ENCODE measurements at places on chromosomes 1 and 21.

DNA sequence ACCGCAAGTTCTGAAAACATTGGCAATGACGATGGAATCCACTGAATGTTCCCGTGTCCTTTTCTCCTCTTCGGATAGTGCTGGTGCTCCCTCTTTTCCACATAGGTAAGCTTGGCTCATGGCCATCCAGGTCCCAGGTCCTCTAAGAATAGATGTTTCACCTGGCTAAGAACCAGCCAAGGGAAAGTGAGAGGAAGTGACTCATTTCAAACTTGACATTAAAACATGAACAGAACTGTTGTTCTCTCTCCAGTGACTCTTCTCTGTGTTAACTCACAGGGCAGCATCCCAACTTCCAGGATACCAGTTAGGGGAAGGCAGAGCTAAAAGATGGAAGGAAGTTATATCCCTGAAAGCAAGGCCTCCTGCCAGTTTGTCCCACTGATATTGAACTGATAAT lies 493.8 kb upstream of the CHRM3 start:
- DNase-seq, result no peak

DNA sequence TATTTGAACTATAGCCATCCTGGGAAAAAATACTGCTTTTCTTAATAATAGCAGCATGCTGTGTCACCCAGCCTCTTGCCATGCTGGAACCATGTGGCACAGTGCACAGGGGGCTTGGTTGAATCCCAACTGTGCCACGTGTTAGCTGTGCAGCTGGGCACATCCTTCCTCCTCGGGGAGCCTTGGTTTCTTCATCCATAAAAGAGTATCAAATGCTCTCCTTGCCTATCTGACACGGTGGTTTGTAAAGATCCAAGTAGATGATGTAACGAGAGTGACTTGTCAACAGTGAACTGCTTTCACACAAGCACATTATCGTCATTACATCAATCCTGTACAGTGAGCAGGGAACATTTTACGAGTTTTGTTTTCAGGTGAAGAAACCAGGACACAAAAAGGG lies 24.4 kb downstream of the VASH2 start:
- no peak for DNase-seq

GRCh38 chr1:23817633-23818032 lies 7.6 kb downstream of the HMGCL start:
- DNase-seq, result no peak

- DNase-seq, result no peak
Measured at GRCh38 chr21:28943631-28944030, 49.0 kb downstream of the LTN1 start.

DNA sequence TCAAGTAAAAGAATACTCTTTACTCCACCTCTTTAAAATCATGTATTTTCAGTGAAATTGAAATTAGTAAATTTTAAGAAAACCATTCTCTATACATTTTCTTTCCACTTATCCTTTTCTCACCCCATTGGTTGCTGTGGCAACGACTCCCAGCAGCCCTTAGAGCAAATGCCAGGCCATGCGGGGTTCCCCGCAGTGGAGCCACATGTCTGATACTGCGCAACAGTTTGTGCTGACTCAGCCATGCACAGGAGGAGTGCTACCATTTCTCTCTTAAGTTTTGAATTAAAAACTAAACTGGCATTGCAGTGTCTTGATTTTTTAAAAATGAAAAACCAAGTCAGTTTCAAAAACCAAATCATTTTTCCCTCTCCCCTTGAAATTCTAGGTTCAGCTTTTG lies 214.1 kb upstream of the L1TD1 start:
- DNase-seq, result peak; percentile 77

- no peak for DNase-seq
Measured at GRCh38 chr1:200367841-200368534, 41.8 kb downstream of the ZNF281 start.

DNA sequence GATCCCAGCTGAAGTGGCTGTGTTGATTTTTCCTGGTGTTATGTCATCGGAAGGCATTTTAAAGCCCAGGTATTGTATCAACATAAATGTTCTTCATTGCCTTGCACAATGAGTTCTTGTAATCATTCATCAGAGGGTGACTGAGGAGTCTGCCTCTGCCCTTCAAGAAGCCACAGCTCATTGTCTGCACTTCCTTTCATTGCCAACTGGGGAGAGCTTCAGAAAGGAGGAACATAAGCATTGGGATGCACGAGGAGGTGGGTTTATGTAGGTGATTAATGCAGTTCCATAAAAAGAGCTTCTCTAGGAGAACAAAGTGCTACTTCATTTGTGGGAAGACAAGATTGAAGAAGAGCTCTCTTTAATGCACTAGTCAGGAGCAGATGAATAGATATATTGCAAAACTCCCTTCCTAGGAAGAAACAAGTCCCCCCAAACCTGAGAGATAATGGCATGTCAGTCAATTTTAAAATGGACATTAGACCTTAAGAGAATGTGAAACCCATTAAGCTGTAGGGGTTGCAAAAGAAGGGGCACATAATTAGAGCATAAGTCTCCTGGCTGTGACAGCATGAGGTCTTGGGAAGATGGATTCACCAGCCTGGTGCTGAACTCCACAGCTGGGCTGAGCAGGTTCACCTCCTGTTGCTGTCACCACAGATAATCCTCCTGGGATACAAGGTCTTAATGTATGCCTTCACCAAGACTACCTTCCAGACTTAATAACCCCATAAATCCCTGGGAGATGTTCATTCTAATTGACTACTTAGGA lies 124.6 kb downstream of the BACH1 start:
- no peak for DNase-seq

GRCh38 chr21:41648591-41649031 lies 118.2 kb downstream of the RIPK4 start:
- no peak for DNase-seq

- no peak for DNase-seq
Measured at GRCh38 chr1:162283657-162284056, 93.0 kb downstream of the SPATA46 start.

- peak; percentile 90 for DNase-seq
Measured at GRCh38 chr1:44576456-44577150, 97.7 kb downstream of the TMEM53 start.

DNA sequence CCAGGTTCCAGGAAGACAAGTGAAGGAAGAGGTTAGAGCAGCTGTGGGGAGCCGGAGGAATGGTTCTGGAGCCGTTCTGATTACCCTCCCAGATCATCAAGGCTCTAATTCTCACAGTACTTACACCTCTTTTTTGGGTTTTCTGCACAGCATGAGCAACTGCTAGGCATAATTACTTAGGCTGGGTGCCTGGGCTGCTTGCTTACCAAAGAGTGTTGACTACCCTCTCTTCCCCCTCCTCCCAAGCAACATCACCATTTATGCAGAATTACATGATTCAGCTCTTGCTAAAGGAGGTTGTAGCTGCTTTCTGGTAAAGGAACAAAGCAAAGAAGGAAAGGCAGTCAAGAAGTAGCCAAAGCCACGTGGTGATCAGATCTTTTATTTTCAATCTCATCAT lies 397.2 kb downstream of the KCNH1 start:
- no peak for DNase-seq

- no peak for DNase-seq
Measured at GRCh38 chr1:72324451-72324850, 42.1 kb upstream of the NEGR1 start.

DNA sequence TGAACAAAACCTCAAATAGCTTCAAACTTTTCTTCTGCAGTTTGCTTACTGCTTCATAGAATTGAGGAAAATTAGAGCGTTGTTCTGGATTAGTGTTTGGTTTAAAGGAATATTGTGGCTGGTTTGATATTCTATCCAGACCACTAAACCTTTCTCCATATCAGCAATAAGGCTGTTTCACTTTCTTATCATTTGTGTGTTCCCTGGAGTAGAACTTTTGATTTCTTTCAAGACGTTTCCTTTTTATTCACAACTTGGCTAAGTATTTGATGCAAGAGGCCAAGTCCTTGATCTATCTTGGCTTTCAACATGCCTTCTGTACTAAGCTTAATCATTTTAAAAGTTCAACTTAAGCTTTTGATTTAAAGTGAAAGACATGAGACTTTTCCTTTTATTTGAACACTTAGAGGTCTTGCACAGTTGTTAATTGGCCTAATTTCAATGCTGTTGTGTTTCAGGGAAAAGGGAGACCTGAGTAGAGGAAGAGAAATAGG lies 359.1 kb downstream of the S1PR1 start:
- no peak for DNase-seq

- DNase-seq, result no peak
Measured at GRCh38 chr1:173212952-173213491, 5.9 kb upstream of the TNFSF4 start.

DNA sequence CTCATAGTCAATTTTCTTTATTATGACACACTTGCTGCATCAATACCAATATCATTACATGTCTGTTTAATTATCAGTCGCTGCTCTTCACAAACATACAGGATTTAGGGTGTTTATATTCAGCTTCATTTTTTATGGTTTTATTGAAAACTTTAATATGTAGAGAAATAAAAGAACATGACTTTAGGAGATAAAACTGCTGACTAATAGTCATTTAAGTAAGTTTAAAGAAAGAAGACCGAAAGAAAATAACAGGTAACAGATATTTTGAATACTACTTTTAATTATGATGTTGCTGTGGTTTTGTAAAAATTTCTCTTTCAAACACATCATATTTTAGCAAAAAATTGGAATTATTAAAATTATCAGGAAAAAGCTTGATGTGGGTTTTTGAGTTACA lies 685.1 kb upstream of the BRINP3 start:
- DNase-seq, result no peak

DNA sequence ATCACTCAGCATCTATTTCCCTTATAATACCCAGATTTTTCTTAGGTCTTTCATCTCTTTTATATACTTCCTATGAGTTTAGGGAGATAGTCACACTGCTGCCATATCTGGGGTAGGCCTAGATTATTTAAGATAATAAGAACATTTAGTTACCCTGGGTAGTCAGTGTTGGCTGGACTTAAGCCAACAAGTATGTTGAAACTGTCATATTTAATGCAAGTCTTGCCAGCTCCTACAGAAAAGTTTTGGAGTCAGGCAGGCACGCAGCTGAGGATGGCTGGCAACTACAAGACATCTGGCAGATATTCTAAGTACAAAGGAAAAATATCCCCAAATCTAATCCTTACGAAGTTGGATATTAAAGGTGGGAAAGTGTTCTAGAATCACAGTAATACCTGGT lies 19.2 kb upstream of the DEPDC1 start:
- DNase-seq, result no peak

DNA sequence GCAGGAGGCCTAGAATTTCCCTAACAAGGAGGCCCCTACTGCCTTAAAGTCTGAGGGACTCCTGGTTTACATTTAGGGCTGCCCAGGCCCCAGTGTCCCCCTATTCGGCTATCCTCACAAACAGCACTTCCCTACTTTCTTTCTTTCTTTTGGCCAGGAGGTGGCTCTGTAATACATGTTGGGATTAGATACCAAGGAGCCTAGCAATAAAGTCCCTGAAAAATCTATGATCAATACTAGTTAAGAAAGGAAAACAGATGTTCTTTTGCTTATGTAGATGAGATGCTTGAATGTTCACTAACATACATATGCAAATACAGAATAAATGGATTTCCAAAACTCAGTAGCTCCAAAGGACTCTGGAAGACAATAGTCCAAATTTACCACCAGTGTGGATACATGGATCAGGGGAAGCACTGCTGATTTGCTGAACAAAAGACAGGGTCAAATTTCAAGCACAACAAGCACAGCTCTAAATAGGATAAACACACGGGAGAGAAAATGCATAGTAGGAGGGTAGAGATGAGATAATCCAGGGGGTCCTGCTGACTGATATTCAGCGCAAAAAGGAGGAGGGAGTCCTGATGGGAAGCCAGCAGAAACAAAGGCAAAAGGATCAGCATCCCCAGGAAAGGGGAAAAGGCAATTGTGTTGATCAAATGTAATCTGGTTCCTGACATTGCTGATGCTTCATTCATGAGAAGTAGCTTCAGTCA lies 240.0 kb downstream of the NUF2 start:
- no peak for DNase-seq

- no peak for DNase-seq
Measured at GRCh38 chr1:41805771-41806471, 112.8 kb downstream of the HIVEP3 start.

GRCh38 chr1:230823931-230824381 lies 44.4 kb downstream of the C1orf198 start:
- no peak for DNase-seq

- no peak for DNase-seq
Measured at GRCh38 chr1:91020486-91020885, 1.3 kb downstream of the ZNF644 start.

DNA sequence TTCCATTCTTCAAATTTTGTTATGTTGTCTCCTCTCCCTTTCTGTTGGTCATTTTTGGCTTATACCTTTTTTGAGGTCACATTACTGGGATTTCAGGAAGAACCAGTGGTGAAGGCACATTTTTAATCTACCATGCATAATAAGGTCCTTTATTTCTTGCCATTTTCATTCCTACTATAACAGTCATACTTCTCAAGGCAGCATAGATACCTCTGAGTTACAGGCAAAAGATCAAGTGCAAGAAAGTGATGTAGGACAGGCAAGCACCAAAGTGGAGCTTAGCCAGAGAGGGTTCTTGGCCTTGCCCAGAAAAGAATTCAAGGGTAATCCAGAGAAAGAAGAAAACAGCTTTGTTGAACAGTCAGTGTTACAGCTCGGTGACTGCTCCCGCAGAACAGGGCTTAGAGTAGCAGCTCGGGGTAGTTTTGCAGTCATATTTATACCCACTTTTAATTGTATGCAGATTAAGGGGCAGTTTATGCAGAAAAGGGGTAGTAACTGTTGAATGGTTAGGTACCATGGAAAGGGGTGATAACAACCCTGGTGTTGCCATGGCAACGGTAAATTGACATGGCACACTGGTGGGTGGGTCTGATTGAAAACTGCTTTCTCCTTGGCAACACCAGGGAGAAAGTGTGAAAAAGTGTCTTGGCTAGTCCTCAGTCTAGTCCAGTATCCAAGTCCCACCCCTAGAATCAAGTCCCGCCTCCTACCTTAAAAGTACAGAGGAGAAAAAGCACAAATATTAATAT lies 39.6 kb upstream of the DOCK7 start:
- DNase-seq, result no peak

DNA sequence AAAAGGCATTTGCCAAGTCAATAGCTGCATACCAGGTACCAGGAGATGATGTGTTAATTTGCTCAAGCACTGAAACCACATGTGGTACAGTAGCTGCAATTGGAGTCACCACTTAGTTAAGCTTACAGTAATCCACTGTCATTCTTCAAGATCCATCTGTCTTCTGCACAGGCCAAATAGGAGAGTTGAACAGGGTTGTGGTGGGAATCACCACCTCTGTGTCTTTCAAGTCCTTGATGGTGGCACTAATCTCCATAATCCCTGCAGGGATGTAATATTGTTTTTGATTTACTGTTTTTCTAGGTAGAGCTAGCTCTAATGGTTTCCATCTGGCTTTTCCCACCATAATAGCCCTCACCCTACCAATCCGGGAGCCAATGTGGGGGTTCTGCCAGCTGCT lies 91.9 kb downstream of the FCRL5 start:
- DNase-seq, result no peak

DNA sequence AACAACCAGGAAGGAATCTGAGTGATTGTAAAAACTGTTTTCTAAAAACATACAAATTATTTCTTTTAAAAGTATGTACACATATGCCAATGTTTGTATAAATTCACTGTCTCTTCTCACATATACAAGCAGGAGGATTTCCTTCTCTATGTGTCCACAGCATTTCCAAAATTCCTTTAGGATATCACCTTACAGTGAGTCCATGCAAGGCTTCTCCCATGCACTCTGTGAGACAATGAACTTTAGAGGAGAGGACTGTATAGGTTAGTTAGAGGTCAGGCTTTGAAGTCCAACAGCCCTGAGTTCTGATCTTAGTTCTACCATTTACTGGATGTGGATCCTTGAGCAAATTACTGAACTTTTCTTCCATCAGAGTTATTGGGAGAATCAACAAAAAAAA lies 34.1 kb upstream of the USH2A start:
- DNase-seq, result no peak

- DNase-seq, result peak; percentile 29
Measured at GRCh38 chr1:244104309-244105060, 53.4 kb downstream of the ZBTB18 start.

- no peak for DNase-seq
Measured at GRCh38 chr1:230095938-230096337, 28.9 kb downstream of the GALNT2 start.
